ENCODE measurements at places on chromosomes 1 and 21.

DNA sequence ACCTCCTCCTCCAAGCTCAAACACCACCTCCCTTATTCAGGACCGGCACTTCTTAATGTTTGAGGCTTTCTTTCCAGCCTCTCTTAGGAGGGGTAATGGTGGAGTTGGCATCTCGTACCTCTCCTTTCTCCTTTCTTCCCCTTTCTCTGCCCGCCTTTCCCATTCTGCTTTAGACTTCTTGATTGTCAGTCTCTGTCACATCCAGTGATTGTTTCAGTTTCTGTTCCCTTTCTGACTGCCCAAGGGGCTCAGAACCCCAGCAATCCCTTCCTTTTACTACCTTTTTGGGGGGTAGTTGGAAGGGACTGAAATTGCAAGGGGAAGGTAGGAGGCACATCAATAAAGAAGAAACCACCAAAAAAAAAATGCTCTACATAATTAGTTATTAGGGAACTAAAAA lies 5.6 kb downstream of the ELK4 start:
- DNase-seq: no peak

DNA sequence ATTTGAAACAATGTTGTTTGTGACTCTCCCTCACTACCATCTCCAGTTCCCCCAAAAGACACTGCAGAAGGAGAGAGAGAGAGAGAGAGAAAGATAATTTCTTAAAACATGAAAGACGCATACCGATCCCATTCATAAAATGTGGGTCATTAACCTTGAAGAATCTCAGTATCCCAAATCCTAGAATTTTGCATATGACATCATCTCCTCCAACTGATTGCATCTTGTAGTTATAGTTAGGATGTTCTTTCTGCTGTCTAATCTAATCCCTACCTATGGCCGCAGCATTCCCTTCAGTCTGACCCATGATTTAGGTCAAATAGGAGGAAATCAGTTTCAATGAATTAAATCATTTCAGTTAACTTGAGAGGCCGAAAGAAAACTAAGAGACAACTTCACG lies 142.4 kb upstream of the ETS2 start:
- DNase-seq: no peak

DNA sequence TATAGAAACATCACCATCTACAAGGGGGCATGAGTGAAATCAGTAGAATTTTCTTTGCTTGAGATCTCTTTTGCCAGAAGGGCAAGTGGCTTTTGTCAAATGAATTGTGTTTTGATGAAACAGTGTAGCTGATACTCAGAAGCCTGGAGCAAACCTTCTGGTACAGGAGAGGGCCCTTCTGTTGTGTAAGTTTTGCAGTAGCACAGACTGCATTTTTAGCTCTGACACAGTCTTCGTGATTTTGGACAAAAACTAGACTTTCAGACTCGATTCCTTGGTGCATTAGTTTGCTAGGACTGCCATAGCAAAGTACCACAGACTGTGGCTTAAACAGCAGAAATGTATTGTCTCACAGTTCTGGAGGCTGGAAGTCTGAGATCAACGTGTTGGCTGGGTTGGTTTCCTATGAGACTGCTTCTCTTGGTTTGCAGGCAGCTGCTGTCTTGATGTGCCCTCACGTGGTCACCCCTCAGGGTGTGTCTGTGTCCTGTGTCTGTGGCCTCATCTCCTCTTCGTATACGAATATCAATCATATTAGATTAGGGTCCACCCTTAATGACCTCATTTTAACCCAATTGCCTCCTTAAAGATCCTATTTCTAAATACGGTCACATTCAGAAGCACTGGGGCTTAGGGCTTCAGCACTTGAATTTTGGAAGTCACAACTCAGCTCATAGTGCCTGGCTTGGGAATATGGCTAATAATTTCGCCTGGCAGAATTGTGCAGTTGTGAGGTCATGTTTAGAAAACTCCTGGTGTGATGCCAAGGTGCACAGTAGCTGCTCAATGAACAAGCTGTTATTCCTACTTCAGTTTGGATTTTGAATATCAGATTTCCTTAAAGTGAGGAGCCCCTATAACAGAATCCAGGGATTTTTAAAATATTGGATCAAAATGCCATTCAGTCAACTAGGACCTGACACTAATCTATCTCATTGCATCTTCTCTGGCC lies 21.2 kb upstream of the DISC1 start:
- DNase-seq: no peak

GRCh38 chr1:176066709-176067108 lies 140.4 kb downstream of the COP1 start:
- DNase-seq: no peak

DNA sequence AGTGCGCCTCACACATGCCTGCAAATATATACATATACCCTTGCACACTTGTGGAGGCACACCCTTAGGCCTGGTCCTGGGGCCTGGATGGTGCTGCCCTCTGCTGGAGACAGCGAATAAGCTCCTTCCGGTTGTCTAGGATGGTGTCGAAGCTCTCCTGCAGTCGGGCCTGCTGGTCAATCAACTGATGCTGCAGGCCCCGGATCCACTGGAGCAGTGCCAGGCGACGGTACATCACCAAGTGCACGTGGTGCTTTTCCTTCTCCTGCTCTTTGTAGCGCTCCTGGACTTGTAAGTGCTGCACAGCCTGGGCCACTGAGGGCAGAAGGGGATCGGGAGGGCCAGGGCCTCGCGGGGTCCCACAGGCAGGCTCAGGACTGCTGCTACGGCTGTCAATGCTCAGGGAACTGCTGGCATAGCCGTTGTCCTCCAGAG lies 3.1 kb downstream of the C1orf216 start:
- peak; percentile 27 for DNase-seq

DNA sequence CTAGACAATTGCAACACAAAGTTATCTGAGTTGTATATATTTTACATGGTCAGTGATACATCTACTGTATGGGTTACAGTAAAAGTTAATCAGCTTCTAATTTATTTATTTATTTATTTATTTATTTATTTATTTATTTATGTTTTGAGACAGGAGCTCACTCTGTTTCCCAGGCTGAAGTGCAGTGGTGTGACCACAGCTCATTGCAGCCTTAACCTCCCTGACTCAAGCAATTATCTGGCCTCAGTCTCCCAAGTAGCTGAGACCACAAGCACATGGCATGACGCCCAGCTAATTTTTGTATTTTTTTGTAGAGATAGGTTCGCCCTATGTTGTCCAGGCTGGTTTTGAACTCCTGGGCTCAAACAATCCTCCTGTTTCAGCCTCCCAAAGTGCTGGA lies 241.6 kb downstream of the PTPRC start:
- peak; percentile 48 for DNase-seq

DNA sequence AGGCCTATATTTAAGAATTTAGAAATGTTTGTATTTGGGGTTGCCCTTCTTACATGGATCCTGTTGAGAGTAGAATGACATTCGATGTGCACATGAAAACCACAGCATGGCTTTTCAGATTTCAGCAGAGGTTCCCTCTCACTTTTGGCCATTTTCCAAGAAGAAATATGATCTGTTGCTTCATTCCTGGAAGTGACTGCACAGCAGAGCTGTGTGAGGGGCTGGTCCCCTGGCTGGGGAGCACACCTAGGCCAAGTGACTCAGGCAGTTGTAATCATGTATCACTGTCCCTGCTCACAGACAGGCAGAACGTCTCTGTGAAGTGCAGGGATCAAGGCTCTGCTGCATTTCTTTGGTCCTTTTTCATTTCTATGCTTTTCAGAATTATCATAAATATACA lies 32.3 kb downstream of the AGT start:
- DNase-seq: peak; percentile 20

GRCh38 chr1:150619576-150620509 lies 9.6 kb downstream of the ENSA start:
- no peak for DNase-seq

DNA sequence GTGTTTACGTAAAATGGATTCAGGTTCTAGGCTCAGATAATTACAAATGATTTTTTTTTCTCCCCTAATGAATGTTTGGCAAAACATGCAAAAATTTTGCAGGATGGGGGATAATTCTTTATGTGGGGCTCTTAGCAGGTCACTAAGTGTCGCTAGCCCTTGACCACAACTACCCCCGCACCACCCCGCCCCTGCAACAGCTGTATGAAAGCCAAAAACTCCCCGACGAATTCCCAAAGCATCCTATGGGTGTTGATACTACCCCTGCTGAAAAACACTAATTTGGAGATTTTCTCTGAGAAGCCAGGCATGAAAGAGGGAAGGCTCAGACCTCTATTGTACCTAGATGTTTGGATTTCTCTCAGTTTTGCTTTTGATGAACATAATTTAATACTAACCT lies 243.0 kb downstream of the TRABD2B start:
- DNase-seq: no peak

GRCh38 chr1:23899070-23899469 lies 14.1 kb downstream of the CNR2 start:
- no peak for DNase-seq
